IPS-NIHi11 (cell line): ENCODE measurements at places on chromosomes 13 and 19.

GRCh38 chr13:40496035-40496810, 170.2 kb downstream of the FOXO1 start:
- no peak for DNase-seq

DNA sequence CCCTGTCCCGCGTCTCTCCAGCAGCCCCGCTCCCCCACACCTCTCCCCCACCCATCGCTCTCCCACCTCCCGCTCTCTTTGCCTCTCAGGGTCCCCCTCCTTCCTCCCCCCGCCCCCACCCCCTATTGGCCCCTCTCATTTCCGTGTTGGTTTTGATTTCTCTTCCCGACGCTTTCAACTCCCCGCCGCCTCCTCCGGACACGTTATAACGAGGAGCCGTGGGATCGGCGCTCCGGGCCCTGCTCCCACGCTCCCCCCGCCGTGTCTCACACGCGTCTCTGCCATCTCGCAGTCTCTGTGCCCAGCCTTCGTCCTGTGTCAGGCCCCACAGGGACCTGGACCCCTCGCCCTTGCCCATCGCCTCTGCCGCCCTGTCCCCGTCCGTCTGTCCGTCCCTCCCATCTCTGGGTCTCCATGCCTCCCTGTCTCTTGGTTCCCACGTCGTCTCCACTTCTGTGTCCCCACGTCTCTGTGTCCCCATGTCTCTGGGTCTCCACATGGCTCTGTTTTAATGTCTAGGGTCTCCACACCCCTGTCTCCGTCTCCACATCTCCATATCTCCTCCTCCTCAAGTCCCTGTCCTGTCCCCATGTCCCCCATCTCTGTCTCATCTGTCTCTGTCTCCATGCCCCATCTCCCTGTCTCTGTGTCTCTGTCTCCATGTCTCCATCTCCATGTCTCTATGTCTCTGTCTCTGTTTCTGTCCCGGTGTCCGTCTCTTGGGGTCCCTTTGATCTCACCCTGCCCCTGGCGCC, 13.1 kb downstream of the ERFL start:
- DNase-seq: no peak

DNA sequence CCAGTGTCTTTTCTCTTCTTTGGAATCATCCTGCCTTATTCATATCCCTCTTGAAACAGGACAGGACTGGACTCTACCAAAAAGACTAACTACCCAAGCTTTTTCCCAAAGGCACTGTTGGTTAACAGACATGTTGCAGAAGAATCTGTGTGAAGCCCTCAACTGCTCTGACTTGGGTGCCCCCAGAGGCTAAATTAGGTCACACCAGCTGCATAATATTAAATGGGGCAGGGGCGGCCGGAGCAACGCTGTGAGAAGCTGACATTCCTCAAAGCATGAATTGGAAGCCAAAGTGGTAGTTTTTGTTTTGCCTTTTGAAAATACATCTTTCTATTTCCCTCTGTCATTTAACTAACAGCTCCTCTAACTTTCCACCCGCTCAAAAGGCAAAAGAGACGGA, 185.9 kb downstream of the LHFPL6 start:
- peak; percentile 24 for DNase-seq

- no peak for DNase-seq
Observed at GRCh38 chr13:106063591-106064313, 471.7 kb downstream of the EFNB2 start.

- DNase-seq: no peak
Observed at GRCh38 chr13:36718686-36719085, 44.9 kb downstream of the SERTM1 start.

DNA sequence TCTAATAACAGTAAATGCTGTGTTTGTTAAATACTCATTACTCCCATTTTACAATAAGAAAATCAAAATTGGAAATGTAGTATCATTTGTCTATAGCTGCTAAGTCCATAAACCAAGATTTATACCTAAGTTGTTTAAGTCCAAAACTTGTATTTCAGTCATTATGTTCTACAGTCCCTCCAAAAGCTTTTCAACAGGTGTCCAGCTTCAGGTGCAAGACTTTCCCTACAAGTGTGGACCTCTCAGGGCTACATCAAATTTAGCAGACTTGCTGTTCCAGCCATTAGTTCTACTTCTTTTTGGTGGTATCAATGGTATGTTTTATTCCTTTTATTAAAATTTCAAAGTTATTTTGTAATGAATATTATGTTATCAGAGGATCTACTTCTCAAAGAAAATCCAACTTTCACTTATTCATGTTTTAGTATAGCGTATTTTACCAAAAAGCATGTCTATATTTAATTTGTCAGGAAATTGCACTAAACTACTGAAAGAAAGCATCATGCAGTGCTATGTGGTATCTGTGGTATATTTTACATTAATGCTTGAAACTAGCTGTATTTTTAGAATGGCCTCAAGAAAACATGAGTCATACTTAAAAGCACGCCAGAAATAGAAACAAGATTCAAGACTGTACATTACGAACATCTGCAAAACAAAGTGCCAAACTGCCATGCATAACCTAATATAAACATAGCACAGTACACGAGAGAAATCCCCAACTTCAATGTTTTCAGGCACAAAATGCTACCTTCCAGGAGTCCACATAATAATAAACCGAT, 44.5 kb downstream of the VWA8 start:
- no peak for DNase-seq

GRCh38 chr13:29491248-29491647, 104.2 kb downstream of the SLC7A1 start:
- no peak for DNase-seq

DNA sequence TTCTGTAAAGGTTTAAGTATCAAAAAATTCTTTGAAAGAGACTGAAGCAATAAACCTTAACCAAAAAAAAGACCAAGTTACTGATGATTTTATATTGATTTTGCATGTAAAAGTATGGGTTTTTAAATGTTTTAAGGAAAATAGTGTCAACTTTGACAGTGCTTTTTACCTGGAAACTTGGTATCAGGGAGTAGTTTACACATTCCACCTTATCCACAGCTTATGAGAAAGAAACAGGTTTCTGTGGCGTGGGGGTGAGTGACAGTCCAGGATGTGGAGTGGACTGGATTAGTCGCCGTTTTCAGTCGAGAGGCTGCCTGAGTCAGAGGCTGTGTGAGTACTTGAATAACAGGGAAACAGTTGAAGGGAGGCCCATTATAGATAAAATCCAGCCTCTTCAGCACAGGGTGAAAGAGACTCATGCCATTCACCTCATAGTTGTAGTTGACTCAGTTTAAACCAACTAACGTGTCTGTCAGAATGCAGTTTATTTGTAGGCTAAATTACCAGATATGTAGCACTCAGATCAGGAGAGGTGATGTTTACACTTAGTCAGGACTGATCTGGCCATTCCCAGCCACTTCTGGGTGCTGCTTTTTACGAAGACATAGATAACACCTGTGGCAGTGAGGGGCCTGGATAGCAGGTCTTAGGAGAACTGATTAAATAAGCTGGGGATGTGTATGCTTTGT, 595 bp upstream of the GPR183 start:
- no peak for DNase-seq

GRCh38 chr19:15200553-15201364, at the start of gene NOTCH3:
Gene NOTCH3 (minus strand): TSS chr19:15200995. CDS start chr19:15200905, 90 bp downstream.
- peak; percentile 90 for DNase-seq

GRCh38 chr19:34841780-34842179, 68.8 kb upstream of the ZNF599 start:
- DNase-seq: no peak

DNA sequence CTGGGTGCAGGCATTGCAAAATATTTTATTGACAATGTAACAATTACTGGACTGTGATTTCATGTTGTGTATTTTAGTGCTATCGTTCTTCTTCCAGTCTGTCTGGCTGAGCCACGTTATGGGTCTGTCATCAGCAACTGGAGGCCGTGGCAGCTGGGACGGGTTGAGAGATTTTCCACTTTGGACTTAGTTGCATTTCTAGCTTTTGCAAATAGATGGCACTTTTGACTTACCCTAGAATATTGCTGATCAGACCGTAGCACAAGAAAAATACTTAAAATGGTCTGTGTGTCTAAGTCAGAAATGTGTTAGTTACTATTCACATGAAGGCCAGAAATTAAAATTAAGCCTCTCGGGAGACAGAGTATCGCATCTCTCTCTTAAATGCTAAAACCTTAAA, 211.1 kb downstream of the TEX29 start:
- no peak for DNase-seq

DNA sequence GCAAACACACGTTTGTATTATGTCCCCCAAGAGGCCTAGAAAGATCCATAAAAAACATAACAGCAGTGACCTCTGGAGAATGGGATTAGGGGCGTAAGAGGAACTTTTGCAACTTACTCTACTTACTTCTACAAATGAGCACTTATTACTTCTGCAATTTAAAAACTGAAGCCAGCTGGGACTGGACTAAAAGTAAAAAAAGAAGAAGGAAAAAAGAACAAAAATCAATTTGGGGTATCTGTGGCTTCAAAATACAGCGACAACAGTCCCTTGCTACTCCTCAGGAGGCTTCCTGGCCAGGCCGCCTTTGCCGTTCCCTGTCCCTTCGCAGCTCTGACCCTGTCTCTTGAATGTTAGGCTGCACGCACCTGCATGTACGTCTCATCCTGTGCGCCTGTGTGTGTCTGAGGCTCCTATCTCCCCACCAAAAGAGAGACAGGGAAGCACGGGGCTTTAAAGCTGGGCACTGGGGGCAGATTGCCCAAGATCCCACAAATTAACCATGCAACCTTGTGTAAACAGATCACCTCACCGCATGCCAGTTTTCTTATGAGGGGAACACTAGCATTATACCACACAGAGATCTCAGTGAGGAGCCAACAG, 12.1 kb upstream of the FKRP start:
- no peak for DNase-seq

DNA sequence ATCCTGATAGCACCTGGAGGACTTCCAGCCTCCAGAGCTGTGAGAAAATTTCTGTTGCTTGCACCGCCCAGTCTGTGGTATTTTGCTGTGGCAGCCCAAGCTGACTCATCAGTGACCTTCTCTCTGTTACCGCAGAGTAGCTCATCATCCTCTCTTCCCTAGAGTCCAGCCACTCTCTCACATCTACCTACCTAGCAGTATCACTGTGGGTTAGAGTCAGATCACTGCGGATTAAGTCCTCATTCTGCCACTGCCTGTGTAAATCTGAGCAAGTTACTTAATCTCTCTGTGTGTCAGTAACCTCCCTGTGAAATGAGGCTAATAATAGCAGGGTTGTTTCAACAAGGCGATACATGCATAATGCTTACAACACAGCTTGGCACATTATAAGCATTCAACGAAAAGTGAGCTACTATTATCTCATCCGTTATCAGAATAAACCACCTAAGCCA, 40.3 kb upstream of the USPL1 start:
- no peak for DNase-seq

GRCh38 chr13:109158383-109158782, 529.0 kb downstream of the MYO16 start:
- no peak for DNase-seq

DNA sequence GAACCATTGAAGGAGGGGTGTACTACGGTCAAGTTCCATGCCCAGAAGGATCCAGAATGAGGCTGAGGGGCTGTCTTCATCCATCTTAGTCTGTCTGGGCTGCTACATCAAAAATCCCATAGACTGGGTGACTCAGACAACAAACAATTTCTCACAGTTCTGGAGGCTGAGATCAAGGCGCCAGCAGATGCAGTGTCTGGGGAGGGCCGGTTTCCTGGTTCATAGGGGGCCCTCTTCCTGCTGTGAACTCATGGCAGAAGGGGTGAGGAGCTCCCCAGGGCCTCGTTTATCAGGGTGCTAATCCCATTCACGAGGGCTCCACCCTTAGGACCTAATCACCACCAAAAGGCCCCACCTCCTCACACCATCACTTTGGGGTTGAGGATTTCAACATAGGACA, 14.7 kb upstream of the KCTD15 start:
- no peak for DNase-seq

DNA sequence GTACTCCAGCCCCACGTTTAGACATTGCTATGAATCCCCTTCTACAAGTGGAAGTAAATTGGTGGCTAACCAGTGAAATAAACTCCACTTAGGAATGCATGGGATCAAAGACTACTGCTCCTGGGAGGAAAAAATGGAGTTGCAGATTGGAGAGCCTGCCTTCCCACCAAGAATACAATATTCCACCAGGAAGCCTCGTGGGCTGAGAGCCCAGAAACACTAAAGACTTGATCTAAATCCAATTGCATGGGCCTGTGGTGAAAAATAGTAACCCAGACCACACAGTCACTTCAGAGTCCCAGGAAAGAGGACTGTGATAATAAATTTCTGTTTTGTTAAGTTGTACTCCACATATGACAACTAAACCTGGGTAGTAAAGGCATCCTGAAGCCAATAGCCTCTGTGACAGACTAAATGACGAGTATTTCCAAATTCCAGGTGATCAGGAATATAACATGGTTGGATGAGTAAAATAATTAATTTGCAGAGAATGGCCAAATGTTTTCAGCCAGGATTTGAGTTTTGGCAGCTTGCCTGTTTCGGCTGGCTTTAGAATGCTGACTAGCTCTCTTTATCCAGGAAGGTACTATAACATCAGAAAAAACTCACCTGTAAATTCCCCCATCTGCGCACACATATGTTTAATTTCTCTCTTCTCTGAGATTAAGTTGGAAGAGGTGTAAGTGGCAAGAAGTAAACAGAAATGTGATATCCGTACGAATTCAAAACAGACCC, 480.3 kb downstream of the LIG4 start:
- DNase-seq: no peak

- DNase-seq: no peak
Observed at GRCh38 chr19:32647361-32647760, 27.6 kb downstream of the ANKRD27 start.

- DNase-seq: no peak
Observed at GRCh38 chr13:68697551-68697950, 1410.1 kb upstream of the ATXN8OS start.

- DNase-seq: peak; percentile 93
Observed at GRCh38 chr19:11887611-11888531, at the start of gene ZNF69. Gene ZNF69 (plus strand): TSS chr19:11887782. CDS start chr19:11887924, 142 bp downstream.
